Stimulated activated CD4-positive, alpha-beta T cell treated with anti-CD3 and anti-CD28 coated beads, TNF-alpha, amount 100 ng/mL, for 1 hour (primary cell): ENCODE measurements at places on chromosomes 7 and 10.

- no peak for DNase-seq
These were observed 285.9 kb upstream of the ETV1 start for GRCh38 chr7:14275356-14275755.

DNA sequence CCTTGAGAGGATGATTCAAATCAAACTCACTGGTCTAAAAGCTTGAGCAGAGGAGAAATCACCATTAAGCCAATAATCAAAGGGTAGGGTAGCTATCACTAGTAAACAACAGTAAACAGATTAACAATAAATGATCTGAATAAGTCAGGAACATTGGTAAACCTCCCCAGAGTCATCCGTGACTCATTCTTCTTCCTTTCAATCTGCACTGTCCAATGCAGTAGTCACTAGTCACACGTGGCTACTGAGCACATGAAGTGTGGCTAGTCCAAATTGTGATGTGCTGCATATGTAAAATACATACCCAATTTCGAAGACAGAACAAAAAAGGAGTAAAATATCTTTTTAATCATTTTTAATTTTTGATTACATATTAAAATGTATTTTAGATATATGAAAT lies 64.0 kb downstream of the ERCC6 start:
- DNase-seq = no peak

GRCh38 chr10:89553064-89553734 lies 17.8 kb upstream of the SLC16A12 start:
- no peak for DNase-seq

DNA sequence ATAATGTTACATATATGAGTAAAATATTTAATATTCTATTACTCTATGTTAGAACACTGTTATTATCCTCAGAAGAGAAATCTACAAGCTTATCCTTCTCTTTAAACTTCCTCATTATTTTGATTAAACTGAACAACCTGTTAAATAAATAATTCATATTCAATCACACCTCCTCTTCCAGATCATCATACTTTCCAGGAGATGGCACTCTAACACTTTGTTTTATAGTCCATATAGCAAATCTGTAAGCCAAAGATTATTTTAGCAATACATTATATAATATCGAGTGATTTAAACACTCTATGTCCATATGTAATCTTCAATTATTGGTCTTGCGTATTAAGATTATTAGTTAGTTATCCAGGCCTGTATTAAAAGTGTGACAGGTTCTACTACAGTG lies 694.1 kb downstream of the ANKRD7 start:
- no peak for DNase-seq

DNA sequence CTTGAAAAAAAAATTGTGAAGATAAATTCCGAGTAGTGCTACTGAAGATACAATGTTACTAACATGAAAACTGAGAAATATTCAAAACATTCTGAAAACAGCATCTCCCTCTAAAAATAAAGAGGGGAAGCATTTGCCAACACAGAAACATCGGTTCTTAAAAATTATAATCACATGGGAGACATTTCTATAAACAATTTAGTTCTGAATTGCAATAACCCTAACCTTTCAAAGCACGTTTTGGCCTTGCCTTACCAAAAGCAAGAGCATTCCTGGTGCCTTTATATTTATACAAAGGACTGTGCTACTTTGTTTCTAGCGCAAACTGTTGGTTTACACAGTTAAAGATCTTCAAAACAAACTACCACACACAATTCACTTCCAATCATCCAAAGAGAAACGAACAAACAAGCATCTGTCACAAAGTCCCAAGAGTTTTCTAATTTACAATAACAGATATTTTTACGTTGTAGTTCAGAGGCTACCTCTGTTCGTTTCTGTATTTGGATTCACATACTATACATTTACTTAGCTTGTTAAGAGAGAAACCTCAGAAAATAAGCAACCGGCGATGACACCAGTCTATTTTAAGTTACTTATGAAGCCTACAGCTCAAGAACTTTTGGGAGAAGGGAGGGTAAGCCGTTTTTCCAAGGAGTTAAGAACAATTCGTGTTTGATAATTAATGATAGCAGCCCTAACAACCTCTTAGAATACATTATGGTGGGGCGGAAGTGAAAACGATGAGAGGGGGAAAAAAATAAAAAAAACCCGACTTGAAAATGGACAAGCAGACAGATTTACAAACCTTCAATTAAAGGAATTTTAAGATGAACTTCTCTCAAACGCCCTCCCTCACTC lies 1.3 kb downstream of the ABI1 start:
- no peak for DNase-seq

DNA sequence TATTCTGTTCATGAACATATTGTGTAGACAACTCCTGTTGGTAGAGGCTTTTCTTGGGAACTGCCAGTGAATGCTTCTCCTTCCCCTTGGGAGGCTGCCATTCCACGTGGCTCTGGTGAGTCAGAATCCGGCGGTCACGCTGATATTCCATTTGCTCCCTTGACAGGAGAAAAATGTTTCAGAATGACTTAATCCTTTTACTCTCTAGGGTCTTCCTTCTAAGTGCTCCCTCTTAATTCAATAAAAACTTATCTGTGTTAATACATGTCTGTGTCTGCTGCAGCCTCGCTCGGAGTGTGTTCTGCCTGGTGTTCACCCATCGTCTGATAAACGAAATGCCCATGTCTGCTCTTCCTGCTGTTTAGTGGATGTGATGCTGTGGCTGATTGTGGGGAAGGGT lies 278.6 kb downstream of the ARHGAP12 start:
- no peak for DNase-seq

DNA sequence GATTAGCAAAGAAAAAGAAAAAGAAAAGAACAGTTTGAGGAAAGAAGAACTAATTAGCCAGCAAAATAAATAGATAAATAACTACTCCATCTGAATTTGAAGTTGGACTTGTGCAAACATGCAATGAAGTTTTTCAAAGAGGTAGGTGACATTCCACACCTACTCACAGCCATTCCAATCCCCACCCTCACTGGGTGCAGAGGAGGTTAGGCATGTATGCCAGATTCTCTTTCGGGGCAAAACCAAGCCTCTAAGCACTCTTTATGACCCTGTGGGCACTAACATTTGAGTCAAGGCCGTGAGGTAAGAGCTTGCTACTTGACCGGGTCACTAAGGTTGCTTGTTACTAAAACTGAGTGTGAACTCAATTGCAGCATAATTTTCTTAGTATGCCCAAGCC lies 108.4 kb upstream of the SEMA3A start:
- DNase-seq = no peak

GRCh38 chr10:87546971-87547413 lies 42.3 kb downstream of the MINPP1 start:
- DNase-seq = no peak

- no peak for DNase-seq
These were observed 8.0 kb downstream of the SUFU start for GRCh38 chr10:102511583-102512274.

- DNase-seq = no peak
These were observed 73.9 kb upstream of the LEP start for GRCh38 chr7:128167042-128167701.

GRCh38 chr10:78458983-78459638 lies 425.4 kb downstream of the RPS24 start:
- no peak for DNase-seq

- no peak for DNase-seq
These were observed 28.8 kb downstream of the SAMD8 start for GRCh38 chr10:75140246-75140645.

DNA sequence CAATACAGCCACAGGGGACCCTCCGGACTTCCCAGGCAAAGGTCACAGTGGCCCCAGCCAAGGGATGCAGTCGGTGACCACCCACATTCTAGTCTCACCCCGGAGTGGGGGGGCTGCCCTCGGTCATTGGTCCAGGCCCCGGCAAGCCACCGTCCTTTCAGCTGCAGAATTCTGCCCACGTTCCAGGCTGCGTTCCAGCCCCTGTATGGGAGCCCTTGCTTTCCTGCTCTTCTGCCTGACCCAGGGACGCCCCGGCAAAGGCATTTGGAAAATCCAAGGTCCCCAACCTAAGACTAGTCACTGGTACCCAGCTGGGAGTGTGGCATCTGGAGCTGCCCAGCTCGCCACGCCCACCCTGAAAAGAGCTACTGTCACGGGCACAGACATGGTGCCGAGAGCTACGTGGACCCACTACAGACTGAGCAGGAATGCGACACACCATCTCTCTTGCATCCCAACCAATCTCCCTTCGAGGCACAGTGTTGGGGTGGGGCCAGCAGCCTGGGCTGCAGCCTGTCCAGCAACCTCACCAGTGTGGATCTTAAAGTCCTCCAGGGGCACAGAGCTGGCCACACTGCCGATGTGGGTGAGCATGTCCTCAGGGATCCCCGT lies 18.6 kb downstream of the OGDHL start:
- no peak for DNase-seq
